NCI-H1436 treated with DMSO at 0.1 percent for 48 hours (cell line): ENCODE measurements at places on chromosomes 4 and X.

GRCh38 chr4:112272292-112272691 lies 13.4 kb downstream of the TIFA start:
- DNase-seq = no peak

DNA sequence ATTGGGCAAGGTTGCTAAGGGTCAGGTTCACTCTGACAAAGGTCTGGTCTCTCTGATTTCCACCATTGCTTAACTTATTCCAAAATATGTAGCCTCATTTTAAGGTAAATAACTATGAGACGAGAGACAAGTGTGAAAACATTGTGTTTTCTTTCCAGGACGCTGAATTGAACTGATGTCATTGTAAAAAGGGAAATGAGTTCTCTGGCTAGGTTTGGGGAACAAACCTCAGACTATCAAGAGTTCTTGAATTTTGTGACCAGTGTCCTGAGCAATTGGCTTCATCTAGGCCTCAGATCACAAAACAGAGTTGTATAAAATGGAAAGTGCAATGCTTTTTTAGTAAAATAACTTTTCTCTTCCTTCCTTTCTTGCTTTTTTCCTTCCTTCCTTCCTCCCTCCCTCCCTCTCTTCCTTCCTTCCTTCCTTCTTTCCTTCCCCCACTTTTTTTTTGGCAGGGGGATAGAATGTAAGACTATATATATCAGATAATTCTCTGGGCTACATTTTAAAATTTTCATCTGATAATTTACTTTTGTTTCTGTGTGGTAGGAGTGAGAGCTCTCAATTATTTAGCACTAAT lies 30.8 kb upstream of the CXCL8 start:
- DNase-seq = no peak

DNA sequence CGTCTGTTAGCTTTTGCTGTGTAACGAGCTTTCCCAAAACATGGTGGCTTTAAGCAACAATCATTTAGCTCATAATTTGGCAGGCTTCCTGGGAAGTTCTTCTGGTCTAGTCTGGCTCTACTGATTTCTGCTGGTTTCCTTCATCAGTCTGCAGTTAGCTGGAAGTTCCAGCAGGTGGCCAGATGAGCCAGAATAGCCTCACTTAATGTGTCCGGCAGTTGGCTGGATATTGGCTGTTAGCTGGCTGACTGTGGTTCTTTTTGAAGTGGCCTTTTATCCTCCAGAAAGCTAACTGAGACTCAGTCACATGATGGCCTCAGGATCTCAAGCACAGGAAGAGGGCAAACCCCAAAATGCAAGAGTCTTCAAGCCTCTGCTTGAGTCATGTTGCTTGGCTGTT lies 34.9 kb downstream of the FTHL17 start:
- no peak for DNase-seq

DNA sequence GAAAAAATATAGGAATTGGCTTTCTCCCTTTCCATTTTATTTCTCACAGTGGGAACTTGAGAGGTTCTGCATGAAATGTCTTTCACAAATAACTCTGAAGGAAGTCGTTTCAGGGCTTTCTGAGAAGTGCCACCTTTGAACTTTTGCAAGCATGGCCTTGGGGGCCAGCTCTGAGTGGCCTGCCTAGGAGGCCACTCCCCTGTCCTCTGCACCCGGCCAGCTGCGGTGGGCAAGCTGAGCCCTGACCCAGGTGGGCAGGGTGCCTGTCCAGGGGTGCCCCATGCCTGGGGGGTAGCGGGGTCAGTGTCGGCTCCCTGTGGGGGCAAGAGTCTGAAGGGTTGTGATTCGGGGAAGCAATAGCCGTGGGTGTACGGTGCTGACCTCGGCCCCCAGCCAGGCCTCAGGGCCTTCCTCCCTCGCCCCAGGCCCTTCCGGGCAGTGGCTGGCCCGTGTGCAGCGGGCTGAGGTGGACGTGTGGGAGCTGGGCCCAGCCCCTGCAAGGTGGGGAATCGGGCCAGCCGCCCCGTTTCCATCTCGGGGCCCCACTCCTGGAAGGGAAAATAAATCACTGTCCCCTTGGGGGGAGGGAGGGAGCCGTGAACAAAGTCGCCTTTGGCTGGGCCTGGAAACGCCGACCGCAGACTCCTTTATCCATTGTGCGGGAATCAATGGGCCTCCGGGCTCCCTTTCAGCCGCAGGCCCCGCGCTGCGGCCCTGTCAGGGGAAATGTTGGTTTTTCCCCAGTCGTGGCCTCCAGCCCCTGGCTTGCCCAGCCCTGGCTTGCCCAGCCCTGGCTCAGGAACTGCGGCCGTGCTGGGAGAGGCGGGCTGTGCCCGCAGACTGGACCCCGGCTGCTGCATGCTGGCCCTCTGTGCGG lies 3.1 kb downstream of the FGFRL1 start:
- no peak for DNase-seq
